ENCODE measurements at places on chromosomes 12 and 14. TPM values are rescaled to one million over a fixed set of nuclear protein-coding genes. Genes with fewer than 3 reads are reported as not detected.

SERPINA3 gene
- total RNA-seq = 0.89 TPM

- no peak for DNase-seq
These were observed 52.8 kb downstream of the FRMD6 start for GRCh38 chr14:51704545-51704944.

- peak; percentile 84 for DNase-seq
These were observed 25.6 kb downstream of the CALCOCO1 start for GRCh38 chr12:53701518-53702264.

CKB gene
- 27.2 TPM for total RNA-seq

GRCh38 chr12:13197526-13198143 lies 1.1 kb downstream of the EMP1 start:
- DNase-seq = peak; percentile 84

EGLN3 gene
- 0.22 TPM for total RNA-seq

GRCh38 chr12:19972325-19973288 lies 395.7 kb upstream of the PDE3A start:
- DNase-seq = no peak

DNA sequence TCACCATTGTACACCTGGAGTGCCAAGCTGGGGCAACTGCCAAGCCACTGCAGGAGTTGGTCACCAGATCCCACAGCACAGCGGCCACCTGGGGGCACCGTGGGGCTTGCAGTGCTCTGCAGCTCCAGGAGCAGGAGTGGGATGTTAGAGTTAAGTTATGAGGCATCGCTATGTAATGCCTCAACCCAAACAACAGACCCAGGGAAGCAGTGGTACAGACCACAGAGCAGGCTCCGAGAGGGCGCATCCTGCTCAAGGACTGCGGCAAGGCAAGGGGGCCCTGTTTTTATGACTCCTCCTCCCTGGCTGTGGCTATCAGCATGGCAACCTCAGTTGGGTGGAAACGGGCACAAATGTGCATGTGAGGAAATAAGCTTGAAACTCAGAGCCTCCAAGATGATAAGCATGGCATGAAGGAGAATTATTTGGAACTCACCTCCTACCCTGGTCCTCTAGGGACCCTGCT lies 63.1 kb downstream of the ARL6IP4 start:
- peak; percentile 96 for DNase-seq

GRCh38 chr12:33314223-33314622 lies 125.4 kb downstream of the SYT10 start:
- no peak for DNase-seq

MIP gene
- total RNA-seq = not detected

DNA sequence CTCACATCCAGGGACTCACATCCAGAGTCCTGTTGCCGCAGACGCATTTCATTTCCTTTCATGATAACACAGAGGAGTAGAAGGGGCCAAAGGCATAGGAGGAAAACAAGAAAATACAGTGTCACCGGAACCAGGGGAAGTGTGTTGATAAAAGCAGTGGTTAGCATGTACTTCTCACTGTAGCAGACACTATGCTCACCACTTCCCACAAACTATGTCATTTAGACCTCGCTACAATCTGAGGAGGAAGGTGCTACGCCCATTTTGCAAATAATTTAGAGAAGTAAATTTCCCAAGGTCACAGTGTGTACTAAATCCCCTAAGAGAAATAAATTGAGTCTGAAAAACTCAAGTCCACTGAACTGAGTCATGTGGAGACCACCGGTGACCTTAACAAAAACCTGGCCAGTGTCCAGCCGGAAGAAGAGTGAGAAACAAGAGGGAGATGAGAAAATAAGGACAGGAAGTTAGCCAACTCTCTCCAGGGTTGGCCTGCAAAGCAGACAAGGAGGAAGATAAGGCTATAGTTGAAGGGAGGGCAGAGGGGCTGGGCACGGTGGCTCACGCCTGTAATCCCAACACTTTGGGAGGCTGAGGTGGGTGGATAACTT lies 25.8 kb upstream of the TMCC3 start:
- no peak for DNase-seq

DNA sequence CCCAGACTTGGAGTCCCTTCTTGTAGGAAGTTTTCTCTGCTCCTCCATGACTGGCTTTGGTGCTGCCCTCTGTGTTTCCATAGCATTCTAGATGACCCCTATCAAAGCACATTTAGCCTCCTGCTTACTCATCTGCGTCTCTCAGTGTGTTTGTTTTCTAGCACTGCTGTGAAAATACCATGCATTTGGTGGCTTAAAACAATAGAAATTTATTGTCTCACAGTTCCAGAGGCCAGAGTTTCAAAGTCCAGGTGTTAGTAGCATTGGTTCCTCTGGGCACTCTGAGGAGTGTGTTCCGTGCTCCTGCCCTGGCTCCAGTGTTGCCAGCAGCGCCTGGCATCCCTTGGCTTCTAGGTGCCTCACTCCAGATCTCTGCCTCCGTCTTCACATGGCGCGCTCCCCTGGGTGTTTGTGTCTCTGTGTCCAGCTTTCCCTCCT lies 86.1 kb downstream of the CACNA1C start:
- peak; percentile 21 for DNase-seq

DNA sequence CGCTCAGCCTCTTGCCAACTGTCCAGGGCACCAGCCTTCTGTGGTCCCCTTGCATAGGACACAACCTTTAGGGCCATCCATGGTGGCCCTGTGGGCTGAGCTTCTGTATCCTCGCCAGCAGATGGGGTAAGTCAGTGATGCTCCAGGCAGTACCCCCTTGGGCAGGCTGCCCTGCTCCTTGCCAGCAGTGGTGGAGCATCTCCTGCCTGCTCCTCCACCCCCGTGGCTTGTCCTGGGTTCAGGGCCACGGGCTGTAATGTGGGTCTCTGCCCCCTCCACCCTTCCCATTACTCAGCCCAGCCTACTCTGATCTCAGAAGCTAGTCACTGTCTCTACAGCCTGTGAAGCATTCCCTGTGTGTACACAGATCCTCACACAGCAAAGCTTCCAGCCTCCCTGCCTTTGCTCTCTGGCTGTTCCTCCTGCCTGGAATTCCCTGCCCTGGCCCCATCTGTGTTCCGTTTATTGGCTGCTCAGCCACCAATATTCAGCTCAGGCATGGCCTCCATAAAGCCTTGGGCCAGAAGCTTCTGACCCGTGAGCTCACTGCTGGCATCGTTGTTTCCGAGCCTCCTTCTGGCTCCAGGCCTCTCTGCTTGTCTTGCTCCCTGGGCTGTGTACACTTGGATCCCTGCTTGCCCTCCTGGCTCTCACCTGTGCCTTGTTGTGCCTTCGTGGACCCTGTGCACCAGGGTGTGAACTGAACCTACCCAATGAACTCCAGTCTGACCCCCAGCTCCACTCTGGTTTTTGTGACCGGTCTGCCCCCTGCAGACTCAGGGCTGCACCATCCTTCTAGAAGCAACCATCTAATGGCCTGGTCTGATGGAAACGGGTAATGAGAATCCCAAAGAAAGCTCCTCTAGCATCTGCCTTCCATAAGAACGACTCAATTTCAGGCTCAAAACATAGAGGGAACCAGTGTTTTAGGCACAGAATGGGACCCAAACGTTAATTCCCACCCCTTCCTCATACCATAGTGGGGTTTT lies 177.0 kb upstream of the PRMT8 start:
- DNase-seq = peak; percentile 59

All from GM23248 (cell line).